ENCODE measurements at places on chromosomes 16 and 17. TPM values are rescaled to one million over a fixed set of nuclear protein-coding genes. Genes with fewer than 3 reads are reported as not detected.

The MYH2 gene
- total RNA-seq, result 0.68 TPM

GRCh38 chr17:8012996-8013640 lies 10.7 kb downstream of the GUCY2D start:
- DNase-seq, result no peak

The ARMC7 gene
- total RNA-seq, result 9.6 TPM

GRCh38 chr16:71353736-71354135 lies 4.8 kb upstream of the CALB2 start:
- DNase-seq, result no peak

GRCh38 chr17:79925242-79925957 lies 86.2 kb upstream of the CBX4 start:
- peak; percentile 64 for DNase-seq

DNA sequence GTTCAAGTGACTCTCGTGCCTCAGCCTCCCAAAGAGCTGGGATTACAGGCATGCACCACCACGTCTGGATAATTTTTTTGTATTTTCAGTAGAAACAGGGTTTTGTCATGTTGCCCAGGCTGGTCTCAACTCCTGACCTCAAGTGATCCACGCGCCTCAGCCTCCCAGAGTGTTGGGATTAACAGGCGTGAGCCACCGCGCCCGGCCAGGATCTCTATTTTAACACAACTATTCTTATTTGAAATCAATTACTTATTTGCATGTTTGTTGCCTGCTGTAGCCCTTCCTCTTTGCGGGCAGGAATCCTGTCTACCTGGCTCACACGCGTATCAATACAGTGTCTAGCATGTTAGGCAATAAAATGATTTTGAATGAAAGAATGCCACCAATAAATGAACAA lies 818 bp upstream of the CNEP1R1 start:
- no peak for DNase-seq

The TMEM92 gene
- total RNA-seq, result not detected

DNA sequence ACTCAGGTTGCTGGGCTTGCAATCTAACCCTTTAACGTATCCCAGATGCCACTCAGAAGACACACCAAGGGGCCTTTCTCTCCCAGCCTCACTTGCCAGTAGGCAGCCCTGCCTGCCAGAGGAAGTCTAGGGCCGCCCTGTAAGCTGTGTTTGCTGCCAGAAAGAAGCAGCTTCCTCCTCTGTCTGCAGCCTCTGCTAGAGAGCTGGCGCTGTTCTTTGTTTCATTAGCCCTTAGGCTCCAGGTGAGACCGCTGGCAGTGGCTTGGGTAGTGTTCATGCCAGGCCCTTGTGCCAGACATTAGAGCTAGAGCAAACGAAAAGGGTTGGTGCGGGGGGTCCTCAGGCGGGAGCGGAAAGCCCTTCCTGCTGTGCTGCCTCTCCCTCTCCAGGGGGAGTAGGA lies 8.9 kb downstream of the CTRL start:
- DNase-seq, result no peak

- peak; percentile 45 for DNase-seq
These were observed 64.5 kb downstream of the SRCIN1 start for GRCh38 chr17:38541281-38541680.

The WFDC1 gene
- 1.6 TPM for total RNA-seq

The CACNG5 gene
- not detected for total RNA-seq

The KRTAP4-1 gene
- not detected for total RNA-seq

GRCh38 chr17:28133562-28133970 lies 91.1 kb downstream of the NLK start:
- DNase-seq, result no peak

DNA sequence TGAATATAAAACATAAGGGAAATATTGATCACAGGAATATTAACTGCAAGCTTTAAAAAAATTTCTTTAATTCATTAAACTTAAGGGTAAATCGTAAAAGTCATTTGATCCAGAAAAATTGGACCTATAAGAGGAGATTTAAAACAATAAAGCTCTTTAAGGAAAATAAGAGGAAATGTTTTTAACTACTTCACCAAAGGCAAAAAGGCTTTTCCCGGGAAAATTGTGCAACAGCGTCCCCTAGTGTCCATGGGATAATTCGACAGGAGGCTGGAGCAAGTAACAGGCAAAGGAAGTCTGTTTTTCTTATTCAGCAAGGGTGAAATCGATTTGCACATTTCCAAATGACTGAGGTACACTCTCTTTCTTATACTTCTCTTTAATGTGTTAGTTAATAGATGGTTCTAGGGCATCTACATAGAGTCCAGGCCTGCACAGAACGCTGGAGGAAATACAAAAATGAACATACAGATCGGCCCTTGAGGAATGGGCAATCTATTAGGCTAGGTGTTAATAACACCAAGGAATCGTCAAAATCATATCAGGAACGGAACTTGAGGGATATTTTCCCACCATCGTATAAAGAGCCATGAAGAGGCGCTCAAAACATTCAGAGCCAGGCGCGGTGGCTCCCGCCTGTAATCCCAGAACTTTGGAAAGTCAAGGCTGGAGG lies 61.4 kb downstream of the ZNF18 start:
- peak; percentile 40 for DNase-seq

DNA sequence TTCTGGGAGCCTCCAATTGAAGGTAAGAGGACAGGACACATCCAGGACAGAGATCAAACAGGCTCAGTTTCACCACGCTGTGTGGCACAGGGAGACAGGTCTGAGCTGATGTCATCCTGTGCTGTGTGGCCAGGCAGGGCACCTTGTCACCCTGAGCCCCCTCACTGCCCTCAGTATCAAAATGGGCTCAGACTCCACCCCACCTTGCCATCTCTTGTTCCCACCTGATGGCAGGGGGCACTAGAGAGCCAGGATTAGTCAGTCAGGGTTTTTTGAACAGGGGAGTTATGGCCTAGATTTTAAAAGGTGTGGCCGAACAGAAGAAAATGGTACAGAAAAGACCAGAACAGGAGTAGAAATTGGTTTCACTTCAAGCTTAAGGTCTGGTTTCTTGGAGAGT lies 2.6 kb downstream of the KAT2A start:
- DNase-seq, result no peak

- peak; percentile 9 for DNase-seq
These were observed 6.6 kb downstream of the NARF start for GRCh38 chr17:82465023-82465603.

- DNase-seq, result peak; percentile 95
These were observed 43.2 kb upstream of the MRPS23 start for GRCh38 chr17:57892820-57893595.

GRCh38 chr16:24748242-24748641 lies 18.8 kb downstream of the TNRC6A start:
- no peak for DNase-seq

- no peak for DNase-seq
These were observed 24.9 kb downstream of the TPSD1 start for GRCh38 chr16:1280783-1281182.

- DNase-seq, result no peak
These were observed 14.8 kb downstream of the MYOCD start for GRCh38 chr17:12680407-12680897.

DNA sequence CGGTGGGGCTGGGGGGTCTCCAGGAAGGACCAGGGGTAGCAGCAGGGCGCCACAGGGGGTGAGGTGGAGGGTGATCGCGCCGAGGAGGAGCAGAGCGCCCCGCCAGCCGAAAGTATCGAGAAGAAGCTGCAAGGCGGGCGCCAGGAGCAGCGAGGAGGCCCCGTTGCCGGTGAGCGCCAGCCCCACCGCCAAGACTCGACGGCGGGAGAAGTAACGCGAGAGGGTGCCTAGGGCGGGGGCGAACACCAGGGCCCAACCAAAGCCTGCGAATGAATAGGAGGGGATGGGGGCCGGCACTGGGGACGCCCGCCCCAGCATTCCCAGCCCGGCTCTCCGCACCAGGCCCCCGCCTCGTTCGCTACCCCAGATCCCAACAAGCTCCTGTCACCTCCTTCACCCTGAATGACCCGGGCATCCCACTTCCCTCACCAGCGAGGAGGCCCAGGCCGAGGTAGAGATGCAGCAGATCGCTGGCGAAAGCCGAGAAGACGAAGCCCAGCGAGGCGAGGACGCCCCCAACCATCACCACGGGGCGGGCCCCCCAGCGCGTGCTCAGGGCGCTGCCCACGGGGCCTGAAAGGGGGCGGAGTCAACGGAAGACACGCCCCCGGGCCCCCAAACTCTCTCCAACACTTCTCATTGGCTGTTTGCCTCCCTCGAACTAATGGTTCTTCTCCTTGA lies 1.3 kb downstream of the SLC16A11 start:
- DNase-seq, result peak; percentile 67

- DNase-seq, result no peak
These were observed 66.9 kb downstream of the RAI1 start for GRCh38 chr17:17748179-17748578.

GRCh38 chr16:63497408-63497807 lies 1461.2 kb upstream of the CDH8 start:
- DNase-seq, result no peak

DNA sequence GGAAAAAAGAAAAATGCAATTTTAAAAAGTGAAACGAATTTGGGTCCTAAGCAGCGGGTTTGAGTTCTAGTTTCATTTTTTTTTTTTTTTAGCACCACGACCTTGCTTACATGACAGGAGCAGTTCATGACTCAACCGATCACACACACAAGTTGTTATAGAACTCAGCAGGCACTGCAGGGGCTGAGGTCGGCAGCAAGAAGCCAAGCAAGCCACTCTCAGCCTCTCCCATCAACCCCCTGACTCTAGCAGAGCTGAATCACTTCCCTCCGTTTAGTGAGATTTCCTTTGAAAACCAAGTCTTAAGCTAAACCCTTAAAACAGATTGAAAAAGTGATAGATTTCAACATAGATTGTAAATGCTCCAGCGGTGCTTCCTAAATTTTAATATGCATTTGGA lies 520.8 kb downstream of the HAPSTR1 start:
- no peak for DNase-seq

GRCh38 chr17:40949418-40949817 lies 12.0 kb upstream of the KRT23 start:
- DNase-seq, result no peak

The ARSG gene
- 6.5 TPM for total RNA-seq

DNA sequence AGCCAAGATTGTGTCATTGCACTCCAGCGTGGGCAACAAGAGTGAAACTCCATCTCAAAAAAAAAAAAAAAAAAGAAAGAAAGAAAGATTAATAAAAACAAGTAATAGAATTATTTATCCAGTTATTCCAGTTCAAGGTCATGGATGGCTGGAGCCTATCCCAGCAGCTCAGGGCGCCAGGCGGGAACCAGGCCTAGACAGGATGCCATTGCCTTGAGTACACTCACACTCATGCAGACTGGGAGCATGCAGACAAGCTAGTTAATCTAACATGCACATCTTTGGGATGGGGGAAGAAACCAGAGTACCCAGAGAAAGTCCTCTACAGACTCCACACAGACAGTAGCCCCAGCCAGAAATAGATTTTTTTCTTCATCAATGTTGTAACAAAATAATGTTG lies 17.9 kb downstream of the PDP2 start:
- peak; percentile 77 for DNase-seq

The NPIPA7 gene
- total RNA-seq, result 3.2 TPM

DNA sequence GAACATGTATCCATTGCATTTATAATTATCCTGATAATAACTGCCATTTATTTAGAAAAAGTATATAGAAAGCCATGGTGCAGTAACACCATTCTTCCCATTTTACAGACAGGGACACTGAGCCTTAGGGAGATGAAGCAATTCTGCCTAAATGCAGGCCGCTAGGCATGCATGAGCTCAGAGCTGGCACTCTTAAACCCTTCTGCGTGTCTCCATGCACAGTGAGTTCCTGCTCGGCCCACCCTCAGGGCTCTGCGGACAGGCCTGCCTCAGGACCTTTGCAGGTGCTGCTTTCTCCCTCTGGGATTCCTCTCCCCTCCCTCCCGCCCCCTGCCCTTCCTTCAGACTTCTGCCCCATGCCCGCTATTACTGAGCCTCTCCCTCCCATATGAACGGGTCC lies 54.3 kb upstream of the WSB1 start:
- DNase-seq, result no peak

DNA sequence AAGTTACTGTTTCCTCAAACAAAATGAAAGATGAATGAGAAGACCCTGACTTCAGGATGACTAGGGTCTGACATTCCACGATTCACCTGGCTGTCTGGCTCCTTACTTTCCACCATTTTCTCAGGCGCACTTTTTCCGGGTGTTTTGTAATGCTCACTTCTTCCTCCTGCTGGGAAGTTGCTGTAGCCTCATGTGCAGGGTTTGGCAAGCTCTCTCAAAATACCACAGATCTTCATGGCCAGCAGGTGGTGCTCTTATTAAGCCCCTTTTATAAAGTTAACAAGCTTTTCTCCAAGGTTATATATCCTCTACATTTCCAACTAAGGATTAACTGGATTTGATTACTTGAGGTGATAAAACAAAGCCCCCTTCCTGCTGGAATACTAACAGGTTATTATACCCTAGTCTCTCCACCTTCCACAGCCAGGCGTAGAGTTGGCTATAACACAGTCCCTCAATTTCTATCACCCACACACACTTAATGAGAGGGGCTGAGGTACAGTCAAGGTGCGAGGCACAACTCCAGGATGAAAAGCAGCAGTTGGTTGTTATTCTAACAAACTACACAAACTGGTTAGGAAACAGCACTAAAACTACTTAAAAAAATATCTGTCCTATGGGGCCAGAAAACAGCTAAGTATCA lies 45.4 kb downstream of the STH start:
- peak; percentile 63 for DNase-seq

DNA sequence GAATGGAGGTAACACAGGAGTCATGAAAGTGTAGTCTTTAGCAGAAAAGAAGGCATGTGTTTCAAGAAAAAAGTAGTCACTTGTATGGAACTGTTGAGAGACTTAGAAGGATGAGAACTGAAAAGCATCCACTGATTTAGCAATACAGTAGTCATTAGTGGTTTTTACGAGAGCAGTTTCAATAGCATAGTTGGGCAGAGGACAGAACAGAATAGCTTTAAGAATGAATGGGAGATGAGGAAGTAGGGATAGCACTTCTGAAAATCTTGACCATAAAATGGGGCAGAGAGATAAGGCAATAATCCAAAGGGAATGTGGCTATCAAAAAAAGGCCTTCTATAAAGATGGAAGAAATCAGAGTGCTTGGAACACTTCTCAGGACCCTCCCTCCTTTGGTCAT lies 64.8 kb upstream of the C17orf78 start:
- no peak for DNase-seq
